Activated CD4-positive, alpha-beta T cell treated with anti-CD3 and anti-CD28 coated beads for 24 hours (primary cell): ENCODE measurements at places on chromosomes 4 and X.

- no peak for DNase-seq
These were observed 164.4 kb downstream of the LARP7 start for GRCh38 chr4:112801341-112801740.

- DNase-seq, result no peak
These were observed 266.6 kb downstream of the NKX6-1 start for GRCh38 chr4:84232309-84233095.

GRCh38 chr4:2837110-2837903 lies 6.3 kb upstream of the ADD1 start:
- no peak for DNase-seq

DNA sequence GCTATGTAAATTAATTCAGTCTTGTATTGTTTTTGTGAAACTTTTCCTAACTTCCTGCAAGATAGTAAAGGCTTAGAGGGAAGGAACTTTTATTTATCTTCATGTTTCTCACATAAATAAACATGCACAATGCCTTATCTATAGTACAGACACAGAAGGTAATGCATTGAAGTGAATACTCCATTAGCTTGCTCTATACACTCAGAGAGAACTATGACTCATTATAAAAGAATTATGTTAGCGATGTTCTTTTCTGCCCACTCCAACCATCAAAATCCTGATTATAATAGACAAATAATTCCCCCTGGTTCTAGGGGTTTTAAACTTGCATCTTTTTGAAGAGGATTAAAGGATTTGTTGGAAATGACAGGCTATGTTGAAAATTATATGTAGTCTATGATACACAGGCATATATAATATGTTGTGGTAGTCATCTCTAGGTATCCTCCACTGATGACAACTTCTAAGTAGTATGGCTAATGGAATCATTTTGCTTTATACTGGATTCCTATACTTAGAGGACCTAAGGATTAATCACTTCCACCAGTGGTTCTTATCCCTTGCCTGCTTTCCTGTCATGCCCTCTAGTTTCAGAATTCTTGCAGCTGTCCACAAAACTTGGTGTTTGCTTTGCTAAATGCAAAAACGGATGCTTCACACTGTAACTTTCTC lies 115.7 kb downstream of the NDST4 start:
- DNase-seq, result no peak

GRCh38 chrX:20253232-20253543 lies 13.5 kb downstream of the RPS6KA3 start:
- DNase-seq, result no peak

- DNase-seq, result no peak
These were observed 836 bp upstream of the PSAPL1 start for GRCh38 chr4:7435471-7436061.

DNA sequence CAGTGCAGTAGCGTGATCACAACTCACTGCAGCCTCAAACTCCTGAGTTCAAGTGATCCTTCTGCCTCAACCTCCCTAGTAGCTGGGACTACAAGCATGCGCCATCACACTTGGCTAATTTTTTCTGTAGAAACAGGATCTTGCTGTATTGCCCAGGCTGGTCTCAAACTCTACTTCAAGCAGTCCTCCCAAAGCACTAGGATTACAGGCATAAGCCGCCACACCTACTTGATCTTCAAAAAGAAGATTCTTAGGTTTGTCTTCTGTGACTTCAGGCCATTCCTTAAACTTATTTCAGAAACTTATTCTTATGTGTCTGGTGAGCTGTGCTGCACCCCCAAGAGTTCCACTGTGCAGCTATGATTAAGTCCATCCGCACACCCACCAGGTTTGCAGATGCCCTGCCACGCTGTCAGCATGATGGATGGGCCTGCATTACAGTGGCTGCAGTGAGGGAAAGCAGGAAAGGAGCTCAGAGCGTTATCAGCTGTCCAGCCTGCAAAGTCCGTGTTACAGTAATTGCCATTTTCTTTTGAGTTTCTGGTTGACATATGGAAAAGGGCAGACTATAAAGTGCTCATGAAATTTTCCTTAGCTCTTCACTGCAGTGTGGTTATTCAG lies 146.6 kb downstream of the AASDH start:
- DNase-seq, result no peak

GRCh38 chrX:152813206-152813605 lies 17.4 kb downstream of the CETN2 start:
- no peak for DNase-seq

- DNase-seq, result no peak
These were observed 627.9 kb downstream of the IQCM start for GRCh38 chr4:149187726-149188125.
